ENCODE measurements at places on chromosomes 2 and 18. TPM values are rescaled to one million over a fixed set of nuclear protein-coding genes. Genes with fewer than 3 reads are reported as not detected.

The LHCGR gene
- polyA plus RNA-seq = 0.19 TPM

The TUBA4A gene
- polyA plus RNA-seq = 172 TPM

The SP3 gene
- 31.0 TPM for polyA plus RNA-seq

The PASK gene
- 20.5 TPM for polyA plus RNA-seq
